ENCODE measurements at places on chromosomes 16 and 17.

- DNase-seq: no peak
Measured at GRCh38 chr16:90078579-90078895, 1.4 kb upstream of the PRDM7 start.

- no peak for DNase-seq
Measured at GRCh38 chr17:72882426-72882825, 210.1 kb downstream of the SLC39A11 start.

DNA sequence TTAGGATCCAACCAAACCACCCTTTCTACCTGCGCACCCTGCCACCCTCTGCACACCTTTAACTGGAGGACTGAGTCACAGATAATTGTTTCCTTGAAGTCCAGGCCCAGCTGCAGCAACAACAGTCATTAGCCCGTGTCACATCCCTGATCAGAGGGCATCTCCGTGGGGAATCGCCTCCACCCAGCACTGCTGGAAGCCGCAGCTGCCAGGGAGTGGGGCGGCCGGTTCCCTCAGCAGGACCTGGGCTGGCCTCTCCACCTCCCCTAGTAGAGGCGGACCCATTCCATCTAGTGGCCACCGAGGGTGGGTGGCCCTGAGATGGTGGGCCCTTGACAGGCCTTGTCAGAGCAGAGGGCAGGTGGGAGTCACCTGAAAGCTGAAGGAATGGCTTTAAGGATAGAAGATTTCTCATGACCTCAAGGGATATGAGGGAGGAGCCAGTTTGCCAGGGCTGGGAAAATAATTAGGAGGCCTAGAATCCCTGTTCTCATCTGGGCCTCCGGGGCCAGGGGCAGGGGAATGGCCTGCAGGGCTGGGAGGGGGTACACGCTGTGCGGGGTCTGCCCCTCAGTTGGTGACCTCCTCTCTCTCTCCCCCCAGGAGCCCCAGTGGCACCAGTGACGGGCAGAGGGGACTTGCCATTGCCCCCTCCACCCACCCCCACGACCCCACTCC is 6.2 kb downstream of the PRSS53 start:
- no peak for DNase-seq

DNA sequence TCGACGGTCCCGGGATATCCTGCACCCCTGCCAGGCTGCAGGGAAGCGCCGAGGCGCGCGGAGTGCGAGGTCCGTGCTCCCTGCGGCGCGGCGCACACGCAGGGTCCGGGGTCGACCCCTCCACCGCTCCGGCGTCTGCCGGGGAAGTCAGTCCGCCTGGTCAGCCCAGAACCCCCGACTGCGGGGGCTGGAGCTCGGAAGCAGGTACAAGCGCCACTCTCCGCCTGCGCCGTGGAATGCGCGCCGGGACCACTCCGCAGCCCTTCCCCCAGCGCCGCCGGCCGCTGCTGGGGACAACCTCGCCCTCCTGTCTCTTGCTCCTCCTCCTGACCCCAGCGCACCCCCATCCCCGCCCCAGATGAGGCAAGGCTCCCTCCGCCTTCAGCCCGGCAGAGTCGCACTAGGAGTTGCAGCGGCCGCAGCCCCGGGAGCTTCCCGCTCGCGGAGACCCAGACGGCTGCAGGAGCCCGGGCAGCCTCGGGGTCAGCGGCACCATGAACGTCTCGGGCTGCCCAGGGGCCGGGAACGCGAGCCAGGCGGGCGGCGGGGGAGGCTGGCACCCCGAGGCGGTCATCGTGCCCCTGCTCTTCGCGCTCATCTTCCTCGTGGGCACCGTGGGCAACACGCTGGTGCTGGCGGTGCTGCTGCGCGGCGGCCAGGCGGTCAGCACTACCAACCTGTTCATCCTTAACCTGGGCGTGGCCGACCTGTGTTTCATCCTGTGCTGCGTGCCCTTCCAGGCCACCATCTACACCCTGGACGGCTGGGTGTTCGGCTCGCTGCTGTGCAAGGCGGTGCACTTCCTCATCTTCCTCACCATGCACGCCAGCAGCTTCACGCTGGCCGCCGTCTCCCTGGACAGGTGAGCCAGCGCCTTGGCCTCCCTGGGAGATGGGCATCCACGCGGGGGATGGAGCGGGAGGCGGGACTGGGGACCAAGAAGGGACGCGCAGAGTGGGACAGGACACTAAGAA is at the start of gene GALR2:
Gene GALR2, plus strand, starts transcription at position 392 of the 974 bp plus-strand sequence. Its CDS starts 103 bp downstream, at position 495.
- DNase-seq: peak; percentile 46

- no peak for DNase-seq
Measured at GRCh38 chr16:49422896-49423295, 49.3 kb downstream of the C16orf78 start.

DNA sequence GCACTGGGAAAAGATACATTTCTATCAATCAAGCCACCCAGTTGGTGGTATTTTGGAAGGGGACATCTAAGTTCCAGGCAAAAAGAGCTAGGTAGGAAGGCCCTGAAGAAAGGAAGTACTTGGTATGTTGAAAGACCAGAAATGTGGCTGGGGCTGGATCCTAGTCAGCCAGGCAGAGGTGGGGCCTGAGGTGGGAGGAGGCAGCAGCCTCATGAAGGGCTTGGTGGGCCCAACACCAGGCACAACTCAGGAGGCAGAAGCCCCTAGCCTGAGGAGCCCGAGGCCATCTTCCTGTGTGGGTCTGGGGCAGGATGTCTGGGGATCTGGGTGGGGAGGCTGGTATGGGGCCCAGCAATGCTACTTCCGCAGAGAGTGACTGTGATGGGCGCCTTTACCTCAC is 105.9 kb downstream of the SALL1 start:
- no peak for DNase-seq

GRCh38 chr16:85652431-85653221 is 36.1 kb downstream of the GINS2 start:
- DNase-seq: no peak

DNA sequence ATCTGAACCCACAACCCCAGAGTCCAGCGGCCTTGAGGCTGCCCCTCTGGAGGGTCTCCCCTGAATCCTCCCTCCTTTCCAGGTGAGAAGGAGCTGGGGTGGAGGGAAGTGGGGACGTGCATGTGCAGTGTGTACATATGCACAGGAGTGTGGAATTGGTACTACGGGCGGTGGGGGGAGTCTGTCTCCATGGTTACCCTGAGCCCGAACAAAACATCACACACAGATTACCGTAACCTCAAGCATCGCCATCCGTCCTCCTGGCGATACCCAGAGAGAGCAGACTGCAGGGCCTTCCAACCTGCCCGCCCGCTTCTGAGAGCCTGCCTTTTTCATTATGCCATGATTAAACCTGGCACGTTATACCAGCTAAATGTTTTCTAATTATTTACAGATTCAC is 25.1 kb downstream of the GSG1L start:
- no peak for DNase-seq

DNA sequence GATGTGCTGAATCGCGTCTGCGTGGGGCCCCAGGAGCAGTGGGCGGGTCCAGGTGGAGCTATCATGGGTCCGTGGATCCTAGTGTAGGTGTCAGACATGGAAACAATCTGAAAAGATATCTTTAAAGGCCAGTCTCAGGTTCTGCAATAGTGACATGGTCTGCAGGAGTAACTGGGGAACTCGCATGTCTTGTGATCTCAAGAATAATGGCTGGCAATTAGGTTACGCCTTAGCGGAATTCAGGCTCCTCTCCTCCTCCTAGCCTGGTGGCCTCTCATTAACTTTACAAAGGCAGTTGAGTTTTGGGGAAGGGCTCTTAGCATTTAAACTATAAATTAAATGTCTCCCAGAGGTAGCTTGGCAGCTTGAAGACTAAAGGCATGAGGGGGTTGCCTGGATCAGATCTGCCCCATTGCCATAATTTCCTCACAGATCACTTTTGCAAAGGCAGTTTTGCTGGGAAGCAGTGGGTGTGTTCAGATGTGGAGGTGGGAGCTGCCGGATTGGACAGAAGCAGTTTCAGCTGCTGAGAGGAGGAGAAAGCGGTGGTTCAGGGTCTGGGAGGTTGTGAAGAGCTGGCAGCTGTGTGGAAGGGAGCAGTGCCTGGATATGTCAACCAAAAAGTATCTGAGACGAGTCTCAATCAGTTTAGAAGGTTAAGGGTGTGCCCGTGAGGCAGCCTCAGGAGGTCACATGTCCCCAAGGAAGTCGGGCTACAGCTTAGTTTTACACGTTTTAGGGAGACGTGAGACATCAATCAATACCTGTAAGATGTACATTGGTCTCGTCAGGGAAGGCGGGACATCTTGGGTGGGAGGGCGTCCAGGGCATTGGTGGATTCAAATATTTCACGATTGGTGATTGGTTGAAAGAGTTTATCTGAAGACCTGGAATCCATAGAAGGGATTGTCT is 2.7 kb downstream of the TBCD start:
- no peak for DNase-seq

GRCh38 chr17:82889496-82890338 is 49.9 kb upstream of the ZNF750 start:
- peak; percentile 68 for DNase-seq

Data from NCI-H146 (cell line).